ENCODE measurements at places on chromosomes 16 and 17.
A peak's percentile ranks its signal among the peaks of the same experiment; 100 is the strongest.

DNA sequence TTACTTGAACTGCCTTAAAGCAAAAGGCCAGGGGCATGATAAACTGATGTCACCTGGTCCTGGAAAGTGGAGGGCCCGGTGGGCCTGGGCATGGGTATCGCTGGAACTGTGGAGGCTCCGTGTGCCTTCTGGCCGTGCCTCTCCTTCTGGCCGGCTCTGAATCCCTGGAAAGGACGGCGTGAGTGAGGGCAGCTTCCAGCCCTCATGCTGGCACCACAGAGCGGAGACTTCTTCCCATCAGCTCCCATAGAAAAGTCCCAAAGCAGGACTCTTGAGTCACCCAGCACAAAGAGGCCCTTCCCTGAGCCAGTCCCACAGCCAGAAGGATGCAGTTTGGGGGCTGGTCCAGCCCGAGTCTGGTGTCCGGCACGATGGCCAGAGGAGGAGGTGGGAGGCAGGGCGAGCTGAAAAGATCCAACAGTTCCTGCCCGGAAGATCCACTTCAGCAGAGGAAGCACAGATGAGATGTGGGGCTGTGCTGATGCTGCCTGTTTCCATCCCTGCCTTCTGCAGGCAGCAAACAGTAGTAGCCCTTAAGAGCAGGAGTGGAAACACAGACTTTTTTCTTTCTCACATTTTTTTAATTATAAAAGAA, 7.8 kb downstream of the GAA start:
- no peak for DNase-seq

- DNase-seq, result peak; percentile 19
Observed at GRCh38 chr16:22948603-22949368, 134.8 kb downstream of the HS3ST2 start.

- no peak for DNase-seq
Observed at GRCh38 chr17:75418531-75418930, 13.1 kb upstream of the GRB2 start.

- DNase-seq, result no peak
Observed at GRCh38 chr16:69707920-69708683, 18.3 kb downstream of the NQO1 start.

- DNase-seq, result no peak
Observed at GRCh38 chr16:84545114-84545737, 40.8 kb upstream of the MEAK7 start.

DNA sequence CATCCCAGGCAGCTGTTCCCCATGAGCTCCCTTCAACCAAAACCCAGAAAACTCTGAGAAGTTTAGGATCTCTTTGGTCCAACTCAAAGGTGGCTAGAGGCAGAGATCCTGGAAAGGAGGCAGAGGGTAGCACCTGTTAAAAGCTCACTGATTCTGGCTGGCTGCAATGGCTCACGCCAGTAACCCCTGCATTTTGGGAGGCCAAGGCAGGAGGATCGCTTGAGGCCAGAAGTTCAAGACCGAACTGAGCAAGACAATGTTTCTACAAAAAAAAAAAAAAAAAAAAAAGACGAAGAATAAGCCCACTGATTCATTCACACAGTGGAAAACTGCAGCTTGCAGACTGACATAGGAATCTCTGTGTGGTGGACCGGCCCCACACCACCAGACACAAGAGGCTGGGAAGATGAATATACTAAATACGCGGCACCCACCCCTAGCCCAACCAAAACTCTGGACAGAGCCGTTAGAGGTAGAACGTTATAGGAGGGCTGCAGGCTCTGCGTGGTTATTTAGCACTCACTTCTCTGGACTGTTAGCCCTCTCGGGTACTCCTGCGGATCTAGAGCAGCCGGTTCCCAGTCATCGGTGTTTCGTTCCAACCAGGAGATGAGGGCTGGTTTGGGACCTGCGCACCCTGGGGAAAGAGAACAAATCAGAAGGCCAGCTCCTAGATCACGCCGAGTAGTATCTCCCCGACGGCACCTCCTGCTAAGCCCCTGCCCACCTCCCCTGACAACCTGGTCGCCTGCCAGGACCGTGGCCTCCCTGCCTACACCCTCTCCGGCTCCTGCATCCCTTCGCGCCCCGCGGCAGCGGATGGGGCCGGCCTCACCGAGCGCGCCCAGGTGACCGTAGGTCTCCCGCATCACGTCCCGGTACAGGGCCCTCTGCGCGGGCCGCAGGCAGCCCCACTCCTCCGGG, 925 bp downstream of the ZNF689 start:
- DNase-seq, result peak; percentile 24

DNA sequence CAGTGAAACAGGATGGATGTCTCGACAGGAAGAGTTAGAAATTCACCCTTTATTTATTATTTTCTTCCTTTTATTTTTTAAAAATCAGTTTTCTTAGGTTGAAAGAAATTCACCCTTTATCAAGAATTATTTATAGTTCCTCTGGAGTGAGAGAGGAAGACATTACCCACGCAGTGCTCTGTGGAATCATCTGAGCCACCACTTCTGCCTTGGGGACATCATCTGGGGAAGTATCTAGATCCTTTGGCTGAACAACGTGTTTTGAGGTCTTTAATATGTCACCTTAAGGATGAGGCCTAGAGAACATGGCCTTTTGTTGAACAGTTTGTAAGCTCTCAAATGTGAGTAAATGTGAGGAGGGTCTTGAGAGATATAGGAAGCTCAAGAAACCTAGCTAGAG, 183.3 kb downstream of the UTP18 start:
- no peak for DNase-seq
